ENCODE measurements at places on chromosomes 7 and 10.

DNA sequence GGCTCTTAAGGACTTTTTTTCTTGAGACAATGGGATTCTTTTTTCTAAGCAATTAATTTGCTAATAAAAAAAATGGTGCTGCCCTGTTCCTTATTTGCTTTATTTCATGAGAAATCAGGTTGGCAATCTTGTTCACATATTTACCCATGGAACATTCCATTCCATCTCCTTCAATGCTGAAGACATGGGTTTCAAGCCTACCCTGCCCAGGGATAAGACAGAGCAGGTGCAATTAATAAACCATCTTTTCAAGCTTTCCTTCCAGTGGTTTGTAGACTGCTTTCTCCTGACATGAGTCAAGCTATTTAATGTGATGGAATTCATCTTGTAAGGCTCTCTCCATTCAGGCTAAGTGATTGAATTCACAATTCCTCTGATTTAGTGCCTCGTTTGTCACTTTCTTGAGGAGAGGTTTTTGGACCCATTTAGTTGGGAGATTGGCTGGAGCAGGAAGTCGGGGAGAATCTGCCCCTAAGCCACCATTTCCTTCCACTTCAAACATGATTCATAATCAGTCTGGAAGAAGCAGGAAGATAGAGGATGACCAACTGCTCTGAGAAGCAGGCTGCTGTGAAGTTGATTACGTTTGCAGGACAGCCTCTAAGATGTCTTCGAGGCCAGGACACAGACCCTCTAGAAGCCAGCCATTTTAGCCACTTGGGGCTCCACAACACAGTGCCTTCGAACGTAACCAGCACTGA, 552.4 kb upstream of the GALNT17 start:
- DNase-seq, result no peak

GRCh38 chr10:6204063-6204340, 1.3 kb downstream of the PFKFB3 start:
- DNase-seq, result no peak

DNA sequence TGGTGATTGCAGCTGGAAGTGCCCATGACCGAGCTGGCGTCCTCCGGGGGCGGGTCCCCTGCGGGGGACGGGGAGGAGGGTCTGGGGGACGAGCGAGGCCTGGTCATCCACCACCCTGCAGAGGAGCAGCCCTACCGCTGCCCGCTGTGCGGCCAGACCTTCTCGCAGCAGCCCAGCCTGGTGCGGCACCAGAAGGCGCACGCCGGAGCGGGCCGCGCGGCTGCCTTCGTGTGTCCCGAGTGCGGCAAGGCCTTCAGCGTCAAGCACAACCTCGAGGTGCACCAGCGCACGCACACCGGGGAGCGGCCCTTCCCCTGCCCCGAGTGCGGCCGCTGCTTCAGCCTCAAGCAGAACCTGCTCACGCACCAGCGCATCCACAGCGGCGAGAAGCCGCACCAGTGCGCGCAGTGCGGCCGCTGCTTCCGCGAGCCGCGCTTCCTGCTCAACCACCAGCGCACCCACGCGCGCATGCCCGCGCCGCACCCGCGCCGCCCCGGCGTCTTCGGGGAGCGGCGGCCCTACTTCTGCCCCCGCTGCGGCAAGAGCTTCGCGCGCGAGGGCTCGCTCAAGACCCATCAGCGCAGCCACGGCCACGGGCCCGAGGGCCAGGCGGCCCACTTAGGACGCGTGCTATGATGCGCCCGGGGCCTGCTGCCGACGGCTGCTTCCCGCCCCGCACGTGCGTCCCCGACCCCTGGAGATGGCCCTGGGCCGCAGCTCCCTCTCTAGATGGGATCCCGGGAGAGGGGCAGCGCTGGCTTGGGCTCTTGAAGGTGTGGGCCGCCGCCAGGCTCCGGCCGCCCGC, 28.7 kb downstream of the ZNF775 start:
- no peak for DNase-seq

GRCh38 chr7:123929107-123929506, 4.1 kb downstream of the SPAM1 start:
- DNase-seq, result no peak

DNA sequence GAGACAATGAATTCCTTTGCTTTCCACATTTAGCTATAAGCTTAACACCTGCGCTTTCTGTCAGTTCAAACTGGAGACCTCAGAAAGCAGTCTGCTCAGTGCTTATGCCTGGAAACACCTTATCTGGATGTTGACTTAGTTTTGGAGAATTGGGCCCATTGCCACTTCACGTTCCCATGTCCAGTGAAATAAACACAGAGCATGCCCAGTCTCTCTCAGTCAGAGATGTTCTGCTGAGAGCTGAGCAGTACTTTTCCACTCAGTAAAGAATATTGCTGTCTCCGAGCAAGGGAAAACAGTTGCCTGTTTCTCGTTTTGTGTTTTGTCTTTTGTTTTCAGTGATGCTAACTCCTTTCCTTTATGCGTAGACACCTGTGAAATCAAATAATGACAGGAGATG, 83.2 kb upstream of the PRR15 start:
- DNase-seq, result no peak

DNA sequence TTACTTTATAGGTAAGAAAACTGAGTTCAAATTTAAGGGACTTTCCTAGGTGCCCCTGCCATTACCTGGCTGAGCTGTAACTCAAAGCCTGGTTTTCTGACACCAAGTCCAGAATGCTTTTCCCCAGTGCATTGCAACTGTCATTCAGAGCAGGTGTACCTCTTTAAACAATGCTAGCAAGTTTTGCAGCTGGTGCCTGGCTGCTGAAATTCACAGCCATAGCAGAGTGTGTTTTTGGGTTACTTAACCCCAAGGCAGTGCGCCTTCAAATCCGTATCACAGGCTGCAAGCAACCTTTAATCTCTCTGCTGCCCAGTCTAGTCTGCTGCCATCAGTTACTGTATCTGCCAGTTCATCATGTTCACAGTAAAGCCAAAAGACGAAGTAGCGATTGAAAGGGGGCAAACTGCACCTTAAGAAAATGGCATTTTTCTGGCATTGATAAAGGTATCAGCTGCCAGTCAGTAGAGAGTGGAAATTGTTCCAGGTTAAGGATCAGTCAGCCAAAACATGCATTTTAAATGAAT, 265.4 kb downstream of the CSTF2T start:
- DNase-seq, result no peak

- no peak for DNase-seq
These were observed 23.1 kb downstream of the SEC31B start for GRCh38 chr10:100496567-100496966.

DNA sequence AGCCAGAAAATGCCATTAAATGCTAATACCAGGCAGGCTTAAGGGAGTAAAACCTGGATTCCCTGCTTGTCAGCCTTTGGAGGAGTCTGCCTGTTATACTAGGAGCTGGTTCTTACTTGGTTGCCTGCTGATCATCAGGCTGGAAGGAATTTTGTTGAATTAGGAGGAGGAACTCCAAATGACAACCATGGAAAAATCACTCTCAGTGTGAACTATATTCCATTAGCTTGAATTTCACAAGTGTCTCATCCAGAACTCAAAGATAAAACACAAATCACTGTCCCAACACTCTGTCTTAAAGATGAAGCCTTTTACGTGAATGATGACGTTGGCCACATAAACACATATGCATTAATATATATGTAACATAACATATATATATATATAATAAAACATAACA, 238.9 kb upstream of the PLXDC2 start:
- DNase-seq, result no peak

Measured in brain pericyte (primary cell).